ENCODE measurements at places on chromosomes 7 and 10.

DNA sequence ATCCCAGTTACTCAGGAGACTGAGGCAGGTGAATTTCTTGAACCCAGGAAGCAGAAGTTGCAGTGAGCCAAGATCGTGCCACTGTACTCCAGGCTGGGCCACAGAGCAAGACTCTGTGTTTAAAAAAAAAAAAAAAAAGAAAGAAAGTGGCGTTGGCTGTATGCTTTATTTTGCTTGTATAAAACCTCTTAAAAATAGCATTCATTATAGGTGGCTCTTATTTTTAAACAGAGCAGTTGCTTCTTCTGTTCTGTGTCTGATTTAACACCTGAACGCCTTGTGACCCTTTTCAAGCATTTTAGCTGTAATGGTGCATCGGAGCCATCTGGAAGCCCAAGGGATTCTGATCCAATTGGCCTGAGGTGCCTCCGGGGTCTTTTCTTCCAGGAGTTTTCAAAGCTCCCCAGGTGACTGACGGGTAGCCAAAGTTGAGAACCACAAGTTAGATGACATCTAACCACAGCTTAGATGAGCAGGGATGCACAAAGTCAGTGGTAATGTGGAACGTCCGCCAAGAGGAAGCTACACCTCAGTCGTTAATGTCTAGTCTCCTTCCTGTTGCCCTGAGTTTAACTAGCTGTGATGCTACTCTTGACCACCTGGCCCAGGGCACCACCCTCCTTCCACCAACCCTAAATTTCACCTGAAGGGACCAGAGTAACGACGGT, 274.6 kb upstream of the KLF6 start:
- DNase-seq: no peak

DNA sequence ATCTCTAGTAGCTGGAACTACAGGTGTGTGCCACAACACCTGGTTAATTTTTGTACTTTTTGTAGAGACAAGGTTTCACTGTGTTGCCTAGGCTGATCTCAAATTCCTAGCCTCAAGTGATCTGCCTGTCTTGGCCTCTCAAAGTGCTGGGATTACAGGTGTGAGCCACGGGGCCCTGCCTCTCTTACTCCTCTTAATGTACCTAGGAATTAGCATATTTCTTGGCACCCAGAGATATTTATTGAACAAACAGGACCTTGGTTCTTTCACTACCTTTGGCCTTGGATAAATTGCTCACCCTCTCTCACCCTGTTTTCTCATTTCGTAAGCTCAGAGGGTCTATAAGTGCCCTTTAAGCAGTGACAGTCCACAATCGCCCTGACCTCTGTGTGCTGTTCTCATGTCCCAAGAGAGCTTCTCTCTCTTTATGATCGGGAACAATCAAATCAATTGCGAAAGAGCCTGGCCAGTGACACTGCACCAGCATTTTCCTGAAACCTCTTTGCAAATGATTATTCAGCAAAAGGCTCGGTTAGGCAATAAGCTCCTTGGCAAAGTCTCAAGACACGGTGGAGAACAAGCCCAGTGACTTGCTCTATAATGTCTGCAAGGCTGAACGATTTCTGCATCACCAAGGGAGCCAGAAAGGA, 117.7 kb downstream of the APBB1IP start:
- DNase-seq: no peak

DNA sequence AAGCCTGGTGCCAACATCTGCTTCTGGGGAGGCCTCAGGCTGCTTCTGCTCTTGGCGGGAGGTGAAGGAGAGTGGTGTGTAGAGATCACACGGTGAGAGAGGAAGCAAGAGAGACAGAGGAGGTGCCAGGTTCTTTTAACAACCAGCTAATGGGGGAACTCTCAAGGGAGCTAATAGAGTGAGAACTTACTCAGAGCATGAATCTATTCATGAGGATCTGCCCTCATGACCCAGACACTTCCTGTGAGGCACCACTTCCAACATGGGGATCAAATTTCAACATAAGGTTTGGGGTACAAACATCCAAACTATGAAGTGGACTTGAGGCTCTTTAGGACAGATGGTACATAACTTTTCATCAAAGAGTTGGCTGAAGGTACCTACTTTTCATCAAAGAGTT, 5.1 kb upstream of the ZNF32 start:
- DNase-seq: no peak

DNA sequence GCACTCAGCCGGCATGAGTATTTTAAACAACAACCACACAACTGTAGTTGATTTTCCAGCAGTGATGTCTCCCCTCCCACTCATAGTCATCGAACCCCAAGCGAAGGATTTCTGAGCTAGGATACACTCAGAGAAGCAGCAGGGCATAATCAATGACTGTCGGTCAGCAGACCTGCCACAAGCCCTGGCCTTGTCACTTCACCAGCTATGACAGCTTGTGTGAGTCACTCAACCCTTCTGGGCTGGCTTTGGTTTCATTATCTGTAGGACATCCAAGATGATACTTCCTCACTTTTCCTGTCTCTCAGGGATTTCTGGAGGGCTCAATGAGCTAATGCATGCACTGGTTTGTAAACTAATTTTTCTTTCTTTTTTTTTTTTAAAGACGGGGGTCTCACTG, 22.0 kb upstream of the UBE3C start:
- DNase-seq: no peak

DNA sequence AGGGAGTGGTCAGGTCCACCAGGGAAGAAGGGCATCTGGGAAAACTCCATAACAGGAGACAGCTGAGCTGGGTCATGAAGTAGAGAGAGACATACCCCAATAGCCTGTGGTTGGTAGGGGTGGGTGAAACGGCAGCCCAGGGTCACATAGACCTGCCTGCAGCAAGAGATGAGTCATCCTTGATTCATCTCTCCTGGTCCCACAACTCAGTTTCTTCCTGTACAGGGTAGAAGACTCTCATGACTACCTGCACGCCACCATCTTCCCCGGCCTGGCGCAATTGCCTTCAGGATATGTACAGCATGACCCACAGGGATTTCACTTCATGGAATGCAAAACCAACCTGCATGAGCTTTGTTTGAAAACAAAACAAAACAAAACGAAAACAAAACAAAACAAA, 45.1 kb upstream of the ADAM12 start:
- no peak for DNase-seq

DNA sequence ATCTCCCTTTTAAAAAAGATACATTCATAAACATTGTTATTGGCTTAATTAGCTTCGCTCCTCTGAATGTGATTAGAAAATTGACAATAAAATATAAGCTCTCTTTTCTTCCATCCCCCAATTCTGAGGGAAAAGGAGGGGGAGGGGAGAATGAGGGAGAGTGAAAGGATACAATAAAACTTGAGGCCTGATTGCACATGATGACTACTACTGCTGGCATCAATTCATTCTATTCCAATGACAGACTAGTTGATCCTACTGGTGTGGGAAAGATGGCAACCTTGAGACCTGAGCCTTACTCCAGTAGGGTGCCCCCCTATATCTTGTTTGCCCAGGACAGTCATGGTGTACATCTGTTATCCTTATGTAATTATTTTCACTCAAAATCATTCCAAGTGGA, 4.5 kb upstream of the IQUB start:
- DNase-seq: no peak

GRCh38 chr7:23470330-23471105, at the start of gene IGF2BP3:
Gene IGF2BP3, minus strand, starts transcription at chr7:23470491. Its CDS starts 381 bp downstream, at chr7:23470110.
- peak; percentile 99 for DNase-seq

GRCh38 chr7:139829775-139830117, 682 bp downstream of the TBXAS1 start:
- DNase-seq: no peak

DNA sequence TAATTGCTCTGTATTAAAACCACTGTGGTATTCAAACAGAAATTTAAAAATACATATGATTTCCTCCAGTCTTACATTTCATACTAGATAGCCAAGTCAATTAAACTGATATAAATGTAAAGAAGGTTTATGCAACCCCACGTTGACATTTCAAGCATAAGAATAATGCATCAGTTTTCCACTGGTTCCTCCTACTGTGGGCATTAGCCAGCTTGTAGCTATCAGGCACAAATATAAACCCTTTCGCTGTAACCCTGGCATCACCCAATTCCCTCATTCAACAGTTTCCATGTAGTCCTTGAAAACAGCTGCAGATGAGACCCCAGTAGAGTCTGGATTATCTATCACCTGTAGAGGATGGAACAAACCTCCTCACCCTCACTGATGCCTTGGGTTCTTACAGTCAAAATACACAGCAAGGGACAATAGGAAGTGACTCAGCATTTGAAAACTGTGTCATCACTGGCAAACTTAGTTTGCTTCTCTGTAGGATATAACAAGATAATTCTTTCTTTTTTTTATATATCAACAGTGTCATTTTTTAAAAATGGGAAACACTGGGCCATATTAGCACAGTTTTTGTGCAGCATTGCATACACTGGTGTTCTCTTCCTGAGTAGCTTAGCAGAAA, 113.0 kb downstream of the PDE1C start:
- no peak for DNase-seq

GRCh38 chr10:75497997-75498883, 66.8 kb downstream of the LRMDA start:
- no peak for DNase-seq

- no peak for DNase-seq
These were observed 13.4 kb upstream of the CRYGN start for GRCh38 chr7:151453326-151453791.

DNA sequence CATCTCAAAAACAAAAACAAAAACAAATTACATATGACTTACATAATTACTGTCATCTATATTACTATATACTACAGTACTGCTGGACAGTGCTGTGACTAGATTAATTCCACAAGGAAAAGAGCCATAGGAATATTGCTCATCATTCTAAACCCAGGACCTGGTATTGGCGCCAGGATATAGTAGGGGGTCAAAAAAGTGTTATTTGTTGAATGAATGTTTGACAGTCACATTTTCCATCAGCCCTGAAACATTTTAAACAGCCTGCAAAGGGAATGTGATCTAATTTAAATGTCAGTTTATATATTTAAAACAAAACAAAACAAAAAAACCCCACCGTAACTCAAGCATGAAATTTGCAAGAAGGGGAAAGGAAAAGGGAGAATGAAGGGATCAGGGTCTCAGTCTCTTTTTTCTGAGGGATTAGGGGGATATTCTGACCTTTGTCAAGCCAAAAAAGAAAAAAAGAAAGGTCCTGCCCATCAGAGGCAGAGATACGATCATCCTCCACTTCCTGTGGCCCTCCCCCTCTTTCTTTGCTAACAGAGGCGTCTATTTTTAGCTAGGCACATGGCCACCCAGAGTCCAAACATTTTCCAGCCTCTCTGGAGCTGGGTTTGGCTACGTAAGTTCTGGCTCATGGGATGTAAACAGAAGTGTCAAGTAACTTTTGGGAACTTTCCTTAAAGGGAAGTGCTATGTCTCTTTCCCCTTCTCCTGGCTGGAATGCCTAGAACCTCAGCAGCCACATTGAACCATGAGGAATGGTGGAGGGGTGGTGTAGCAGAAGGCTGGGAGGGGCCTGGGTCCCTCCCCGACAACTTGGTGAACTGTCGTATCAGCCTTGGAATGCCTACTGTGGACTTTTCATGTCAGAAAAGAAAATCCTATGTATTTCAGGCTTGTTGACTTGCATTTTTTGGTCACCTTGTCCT, 44.6 kb upstream of the DLG5 start:
- no peak for DNase-seq

- no peak for DNase-seq
These were observed 2.8 kb downstream of the AP1S1 start for GRCh38 chr7:101156866-101157589.

- no peak for DNase-seq
These were observed 75.1 kb downstream of the FOXI2 start for GRCh38 chr10:127812041-127812440.

DNA sequence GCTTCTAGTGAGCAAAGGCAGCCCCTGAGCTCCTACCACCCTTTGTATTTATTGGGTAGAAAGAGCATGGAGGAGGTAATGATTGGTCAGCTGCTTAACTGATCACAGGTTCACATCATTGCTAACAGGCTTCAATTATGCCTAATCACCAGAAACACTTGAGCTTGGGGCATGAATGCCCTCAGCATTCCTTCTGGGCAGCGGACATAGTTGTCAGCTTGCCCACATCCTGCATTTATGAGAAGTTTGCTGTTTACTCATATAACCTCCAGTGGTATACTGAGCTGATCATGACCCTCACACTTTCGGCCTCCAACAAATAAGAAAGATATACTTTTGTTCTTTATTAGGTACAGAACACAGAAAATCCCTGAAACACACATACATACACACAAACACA, 140.3 kb upstream of the ODAD2 start:
- peak; percentile 79 for DNase-seq

- no peak for DNase-seq
These were observed 164.2 kb downstream of the PCLO start for GRCh38 chr7:82998436-82998835.

DNA sequence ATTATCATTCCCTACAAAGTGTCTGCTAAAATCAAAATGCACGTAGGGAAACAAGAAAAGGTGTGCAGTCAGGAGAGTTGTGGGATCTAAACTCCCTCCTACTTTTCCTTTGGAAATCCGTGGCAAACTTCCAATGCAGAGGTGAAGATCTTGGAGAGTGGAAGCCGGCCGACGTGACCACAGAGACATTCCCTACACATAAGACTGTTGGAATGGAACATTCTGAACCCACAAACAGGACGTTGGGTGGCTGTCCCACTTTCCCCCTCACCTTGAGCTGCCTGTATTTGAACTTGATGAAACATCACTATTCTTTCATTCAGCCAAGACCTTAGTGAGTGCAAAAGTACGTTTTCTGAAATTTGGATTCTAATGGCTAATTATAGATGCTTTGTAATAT, 65.9 kb downstream of the PRKCQ start:
- no peak for DNase-seq

DNA sequence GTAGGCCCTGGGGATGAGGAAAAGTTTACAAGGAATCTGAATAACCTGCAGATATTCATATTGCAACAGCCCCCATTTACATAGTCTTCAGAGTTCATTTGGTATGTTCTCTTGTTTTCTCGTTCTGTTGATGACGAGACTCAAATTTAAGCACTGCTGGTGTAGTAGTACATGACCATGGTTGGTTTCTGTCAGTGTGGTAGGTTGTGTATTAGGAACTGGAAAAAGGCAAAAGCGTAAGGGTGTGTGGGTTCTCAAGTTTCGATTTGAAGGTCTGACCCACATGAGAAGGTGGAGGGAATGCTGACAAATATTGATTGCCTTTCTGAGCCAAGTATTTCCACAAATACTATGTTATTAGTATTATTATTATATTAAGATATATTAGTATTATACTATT, 151.7 kb downstream of the AUTS2 start:
- no peak for DNase-seq

DNA sequence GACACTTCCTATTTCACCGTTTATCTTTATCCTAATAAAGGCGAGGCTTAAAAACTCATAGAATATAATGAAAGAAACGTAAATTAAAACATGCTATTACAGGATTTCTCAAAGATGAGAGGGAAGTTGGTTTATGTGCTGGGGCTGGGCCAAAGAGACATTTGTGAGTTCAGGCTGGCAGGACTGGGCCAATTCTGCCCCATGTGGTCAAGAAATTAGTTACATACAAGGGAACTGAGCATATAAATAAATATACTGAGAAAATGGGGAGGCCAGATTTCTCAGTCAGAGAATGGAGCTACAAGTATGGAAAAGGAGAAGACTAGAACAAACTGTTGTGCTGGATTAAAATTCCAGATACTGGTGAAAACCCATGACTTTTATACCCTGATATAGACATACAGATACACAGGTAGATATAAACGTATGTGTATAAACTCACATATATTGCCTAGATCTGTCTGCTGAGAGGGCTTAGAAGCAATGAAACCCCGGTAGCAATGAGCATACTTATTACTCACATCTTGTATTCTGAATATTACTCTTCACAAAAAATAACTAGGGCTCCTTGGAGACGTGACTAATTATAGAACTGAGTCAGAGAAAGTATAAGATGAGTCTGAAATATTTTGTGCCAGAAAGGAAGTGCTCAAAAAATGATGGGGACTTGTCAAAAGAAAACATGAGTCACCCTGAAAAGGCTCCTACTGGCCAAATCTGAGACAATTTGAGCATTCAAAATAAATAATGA, 155.7 kb upstream of the FGFR2 start:
- peak; percentile 72 for DNase-seq
